ENCODE measurements at places on chromosomes 11 and 22.

- no peak for DNase-seq
These were observed 65.1 kb upstream of the RRAS2 start for GRCh38 chr11:14424096-14424495.

- DNase-seq = peak; percentile 18
These were observed 19.0 kb upstream of the OR9Q1 start for GRCh38 chr11:58004664-58005063.

GRCh38 chr22:31148488-31148887 lies 8.2 kb upstream of the PLA2G3 start:
- DNase-seq = no peak

- no peak for DNase-seq
These were observed 99.3 kb upstream of the SESN3 start for GRCh38 chr11:95330302-95330701.

DNA sequence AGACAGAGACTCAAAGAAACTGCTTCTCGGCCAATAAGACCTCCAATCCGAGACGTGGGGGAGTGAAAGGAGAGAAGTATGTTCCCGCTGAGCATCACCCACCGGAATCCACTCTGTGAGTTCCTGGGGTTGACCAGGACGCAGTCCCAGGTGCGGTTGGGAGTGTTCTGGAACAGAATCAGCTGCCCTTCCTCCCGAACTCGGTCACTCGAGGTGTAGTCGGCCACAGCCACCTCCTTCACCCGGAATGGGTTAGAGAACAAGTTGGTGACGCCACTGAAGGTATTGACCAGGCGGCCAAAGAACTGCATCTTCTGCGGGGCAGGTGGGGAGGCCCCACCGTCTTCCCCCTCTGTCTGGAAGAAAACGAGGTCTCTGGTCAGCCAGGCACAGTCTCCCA lies 12.5 kb downstream of the PLA2G6 start:
- DNase-seq = no peak

GRCh38 chr22:36027935-36028645 lies 534 bp downstream of the RBFOX2 start:
- DNase-seq = no peak

- DNase-seq = no peak
These were observed 131.9 kb upstream of the SERPIND1 start for GRCh38 chr22:20641919-20642579.

- DNase-seq = peak; percentile 24
These were observed 48.7 kb downstream of the IGF2 start for GRCh38 chr11:2090172-2091111.

DNA sequence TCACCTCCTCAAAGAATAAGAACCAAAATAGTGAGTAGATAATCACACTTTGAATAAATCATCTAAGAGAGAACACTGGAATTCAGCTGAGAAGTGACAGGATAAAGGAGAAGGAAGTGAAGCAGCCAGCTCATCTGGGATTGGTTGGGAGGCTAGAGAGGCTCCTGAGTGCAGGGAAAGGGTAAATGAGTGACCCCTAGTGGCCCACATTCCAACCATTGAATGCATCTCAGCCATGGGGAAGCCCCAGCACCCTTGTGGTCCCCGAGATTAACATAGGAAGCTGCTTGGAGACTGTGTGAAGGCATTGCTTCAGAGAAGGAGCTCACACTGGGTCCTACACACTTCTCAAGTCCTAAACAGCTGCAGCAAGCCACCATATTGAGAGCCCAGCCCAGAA lies 82.3 kb downstream of the JRKL start:
- no peak for DNase-seq

GRCh38 chr11:18012122-18012905 lies 533 bp downstream of the SERGEF start:
- peak; percentile 27 for DNase-seq

GRCh38 chr11:124725719-124726105 lies 14.0 kb upstream of the NRGN start:
- no peak for DNase-seq

GRCh38 chr11:316031-316701 lies 2.3 kb downstream of the IFITM1 start:
- DNase-seq = no peak

- peak; percentile 66 for DNase-seq
These were observed 15.7 kb upstream of the AIFM3 start for GRCh38 chr22:20951151-20951931.

DNA sequence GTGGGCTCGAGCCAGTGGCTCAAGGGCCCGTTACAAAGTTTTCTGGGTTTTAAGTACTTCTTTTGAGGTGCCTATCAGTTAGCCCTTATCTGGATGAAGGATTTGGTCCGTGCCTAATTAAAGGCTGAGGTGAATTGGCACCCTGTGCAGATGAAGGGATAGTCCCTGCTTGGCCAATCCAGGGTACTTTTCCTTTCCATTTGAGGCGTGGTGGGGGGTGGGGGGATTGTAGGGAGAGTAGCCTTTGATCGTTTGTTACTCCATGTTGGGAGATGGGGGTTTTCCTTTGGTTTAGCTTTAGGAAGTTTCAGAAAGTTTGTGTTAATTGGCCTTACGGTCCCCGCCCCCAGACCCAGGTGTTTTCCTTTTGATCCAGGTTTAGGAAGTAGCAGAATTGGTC lies 170.8 kb downstream of the DDX10 start:
- DNase-seq = no peak

DNA sequence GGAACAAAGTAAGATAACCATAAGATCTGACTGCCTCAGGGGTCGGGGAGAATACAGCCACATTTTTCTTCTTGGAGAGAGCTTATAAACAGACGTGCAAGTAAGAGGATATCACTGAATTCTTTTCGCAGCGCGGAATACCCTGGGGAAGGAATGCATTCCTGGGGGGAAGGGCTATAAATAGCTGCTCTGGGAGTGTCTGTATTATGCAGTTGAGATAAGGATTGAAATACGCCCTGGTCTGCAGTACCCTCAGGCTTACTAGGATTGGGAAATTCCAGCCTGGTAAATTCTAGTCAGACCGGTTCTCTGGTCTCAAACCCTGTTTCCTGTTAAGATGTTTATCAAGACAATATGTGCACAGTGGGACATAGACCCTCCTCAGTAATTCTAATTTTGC lies 1491.7 kb upstream of the RAG2 start:
- DNase-seq = no peak

GRCh38 chr22:48357196-48357595 lies 1470.5 kb downstream of the BRD1 start:
- DNase-seq = no peak

- DNase-seq = no peak
These were observed 32.0 kb downstream of the TBC1D22A start for GRCh38 chr22:46794491-46794890.

GRCh38 chr11:130891326-130891725 lies 25.0 kb downstream of the SNX19 start:
- DNase-seq = no peak

DNA sequence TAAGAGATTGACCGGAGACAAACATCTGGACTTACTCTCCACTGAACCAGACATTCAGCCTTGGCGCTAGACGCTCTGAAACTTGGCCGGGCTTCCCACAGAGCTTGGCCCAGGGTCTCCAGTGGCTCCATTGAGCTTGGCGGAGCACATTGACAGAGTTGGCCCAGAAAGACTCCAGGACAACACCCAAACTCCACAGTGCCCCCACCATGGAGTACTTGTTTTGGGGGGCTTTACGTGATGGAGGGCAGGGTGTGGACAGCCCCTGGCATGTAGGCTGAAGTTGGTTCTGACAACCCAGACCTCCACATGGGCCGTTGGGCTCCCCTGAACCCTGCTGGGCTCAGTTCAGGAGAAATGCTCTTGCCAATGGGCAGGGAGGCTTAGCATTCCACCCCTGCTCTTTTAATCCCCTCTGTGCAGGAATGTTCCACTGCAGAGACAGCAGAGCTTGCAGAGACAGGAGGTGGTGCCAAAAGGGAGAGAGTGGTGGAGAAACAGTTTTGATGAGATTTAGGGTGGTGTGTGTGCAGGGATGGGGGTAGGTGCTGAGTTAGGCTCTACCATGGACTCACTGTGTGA lies 102.4 kb upstream of the TIMP3 start:
- DNase-seq = peak; percentile 69

- no peak for DNase-seq
These were observed 30.6 kb downstream of the SCUBE1 start for GRCh38 chr22:43312608-43313007.

GRCh38 chr22:26385164-26385563 lies 43.9 kb upstream of the ASPHD2 start:
- no peak for DNase-seq

DNA sequence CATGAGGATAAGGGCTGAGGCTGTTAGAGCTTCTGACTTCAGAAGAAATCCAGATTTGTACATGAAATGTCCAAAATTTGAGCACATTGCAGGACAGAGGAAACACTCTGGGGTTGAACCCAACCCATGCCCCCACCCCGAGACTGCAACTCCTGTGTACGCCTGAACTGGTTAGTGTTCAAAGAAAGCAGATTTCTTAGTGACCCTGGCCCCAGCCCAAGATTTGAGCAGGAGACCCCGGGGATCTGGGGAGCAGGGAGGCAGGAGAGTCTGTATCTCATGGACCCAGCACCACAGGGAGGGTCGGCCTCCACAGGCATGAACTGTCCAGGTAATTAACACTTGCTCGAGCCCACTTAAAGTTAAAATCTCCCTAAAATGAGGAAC lies 69.3 kb upstream of the WNT7B start:
- no peak for DNase-seq

DNA sequence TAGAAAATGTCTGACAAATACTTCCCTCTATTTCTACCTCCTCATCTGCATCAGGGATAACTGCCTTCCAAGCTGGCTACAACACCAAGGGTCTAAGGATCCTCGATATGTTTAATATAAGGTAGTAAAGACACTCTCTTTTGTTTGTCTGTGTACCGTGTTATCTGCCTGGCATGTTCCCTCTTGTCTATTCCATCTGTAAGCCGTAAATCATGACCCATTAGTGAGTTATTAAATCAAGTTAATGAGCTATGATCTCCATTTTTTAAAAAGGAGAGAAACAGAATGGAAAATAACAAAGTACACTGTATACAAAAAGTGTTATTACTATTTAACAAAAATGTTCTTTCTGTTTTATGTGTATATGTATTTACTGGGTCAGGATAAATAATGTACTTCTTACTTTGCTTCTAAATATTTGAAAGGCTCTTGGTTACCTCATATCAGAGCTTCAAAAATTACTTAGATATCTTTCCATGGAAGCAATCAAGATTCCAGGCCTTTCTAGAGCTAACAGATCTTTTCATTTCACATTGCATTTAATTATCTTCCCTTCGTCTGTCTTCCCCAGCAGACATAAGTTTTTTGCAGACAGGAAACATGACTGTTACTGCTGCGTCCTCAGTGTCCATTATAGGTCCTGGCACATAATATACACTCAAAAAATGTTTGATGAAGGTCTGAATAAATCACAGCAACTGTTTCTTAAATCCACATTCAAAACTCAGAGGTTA lies 342.6 kb upstream of the CCDC90B start:
- DNase-seq = no peak

GRCh38 chr11:76455931-76456330 lies 11.1 kb downstream of the EMSY start:
- DNase-seq = no peak

- peak; percentile 38 for DNase-seq
These were observed 21.8 kb downstream of the CACNA1I start for GRCh38 chr22:39592081-39593065.

GRCh38 chr11:119478711-119479285 lies 55.8 kb upstream of the THY1 start:
- no peak for DNase-seq

DNA sequence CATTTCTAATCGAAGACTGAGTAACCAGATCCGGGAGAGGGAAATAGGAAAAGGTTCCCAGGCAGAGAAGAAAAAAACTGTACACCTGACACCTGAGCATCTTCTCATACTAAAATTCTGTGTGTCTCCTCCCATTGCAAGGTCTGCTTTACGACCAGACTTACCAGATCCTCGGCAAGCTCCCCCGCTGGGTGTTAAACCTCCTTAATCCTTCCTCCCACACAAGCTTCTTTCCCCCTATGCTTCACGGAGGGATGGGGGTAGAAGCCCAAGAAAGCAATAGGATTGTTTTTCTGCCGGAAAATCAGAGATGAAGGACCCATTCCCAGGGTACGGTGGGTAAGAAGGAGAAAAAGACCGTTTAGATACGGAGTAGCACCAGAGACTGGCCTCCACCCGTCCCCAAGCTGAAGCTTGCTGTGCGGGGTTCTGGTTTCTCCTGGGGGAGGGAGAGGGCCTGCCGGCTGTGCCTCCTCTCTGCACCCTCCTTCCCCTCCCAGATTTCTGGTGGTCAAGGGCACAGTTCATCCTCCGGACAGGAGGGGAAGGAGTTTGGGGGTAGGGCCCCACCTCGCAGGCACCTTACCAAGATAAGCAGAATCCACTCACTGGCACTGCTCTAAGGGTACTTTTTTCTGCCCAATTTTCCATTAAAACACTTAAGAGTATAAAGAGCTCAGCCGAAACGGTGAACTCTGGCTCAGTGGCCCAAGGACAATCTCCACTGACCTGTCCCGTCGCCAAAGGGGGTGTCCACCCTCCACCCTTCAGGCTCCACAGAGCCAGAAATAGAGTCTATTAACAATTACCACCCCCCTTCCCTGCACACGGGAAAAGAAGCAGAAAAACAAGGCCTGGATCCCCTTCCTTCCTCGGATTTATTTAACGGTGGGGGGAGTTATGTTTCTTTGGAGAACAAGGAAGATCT lies 1.2 kb downstream of the TOB2 start:
- DNase-seq = peak; percentile 32

GRCh38 chr11:74592063-74592440 lies 330 bp upstream of the POLD3 start:
- DNase-seq = no peak

GRCh38 chr11:101435408-101435973 lies 148.3 kb downstream of the TRPC6 start:
- DNase-seq = no peak

GRCh38 chr11:9566561-9567063 lies 6.9 kb upstream of the WEE1 start:
- DNase-seq = no peak

DNA sequence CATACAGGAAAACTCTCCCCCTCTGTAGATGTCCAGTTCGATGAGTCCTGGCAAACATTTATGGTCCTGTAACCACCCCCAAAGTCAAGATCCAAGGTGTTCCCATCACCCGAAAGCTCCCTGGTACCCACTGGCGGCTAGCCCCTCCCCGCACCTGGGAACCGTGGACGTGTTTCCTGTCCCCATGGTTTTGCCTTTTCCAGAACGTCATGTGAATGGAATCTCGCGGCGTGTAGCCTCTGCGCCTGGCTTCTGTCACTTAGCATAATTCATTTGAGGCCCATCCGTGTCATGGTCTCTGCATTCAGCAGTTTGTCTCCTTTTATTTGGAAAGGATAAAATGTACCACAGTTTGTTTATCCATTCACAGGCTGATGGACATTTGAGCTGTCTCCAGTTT lies 106.3 kb downstream of the KCNQ1 start:
- no peak for DNase-seq
